ENCODE measurements at places on chromosomes 7 and 10.
A peak's percentile ranks its signal among the peaks of the same experiment; 100 is the strongest.

DNA sequence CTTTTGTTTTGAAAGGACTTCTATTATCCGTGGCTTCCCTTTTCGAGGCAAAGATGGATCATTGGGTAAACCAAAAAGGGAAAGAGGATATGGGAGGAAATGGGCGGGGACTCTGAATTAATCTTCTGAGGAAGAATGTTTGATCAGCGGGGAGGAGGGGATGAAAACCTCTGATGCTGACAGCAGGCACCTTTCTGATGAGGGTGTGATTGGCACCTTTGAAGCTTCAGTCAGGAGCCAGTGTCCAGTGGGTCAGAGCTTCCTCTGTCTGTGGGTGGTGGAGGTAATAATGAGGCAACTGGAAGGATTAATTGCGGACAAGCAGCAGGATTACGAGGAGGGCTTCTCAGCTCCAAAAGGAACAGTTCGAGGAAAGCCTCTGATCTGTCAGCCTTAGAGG lies 877.6 kb downstream of the LRMDA start:
- DNase-seq = peak; percentile 84

DNA sequence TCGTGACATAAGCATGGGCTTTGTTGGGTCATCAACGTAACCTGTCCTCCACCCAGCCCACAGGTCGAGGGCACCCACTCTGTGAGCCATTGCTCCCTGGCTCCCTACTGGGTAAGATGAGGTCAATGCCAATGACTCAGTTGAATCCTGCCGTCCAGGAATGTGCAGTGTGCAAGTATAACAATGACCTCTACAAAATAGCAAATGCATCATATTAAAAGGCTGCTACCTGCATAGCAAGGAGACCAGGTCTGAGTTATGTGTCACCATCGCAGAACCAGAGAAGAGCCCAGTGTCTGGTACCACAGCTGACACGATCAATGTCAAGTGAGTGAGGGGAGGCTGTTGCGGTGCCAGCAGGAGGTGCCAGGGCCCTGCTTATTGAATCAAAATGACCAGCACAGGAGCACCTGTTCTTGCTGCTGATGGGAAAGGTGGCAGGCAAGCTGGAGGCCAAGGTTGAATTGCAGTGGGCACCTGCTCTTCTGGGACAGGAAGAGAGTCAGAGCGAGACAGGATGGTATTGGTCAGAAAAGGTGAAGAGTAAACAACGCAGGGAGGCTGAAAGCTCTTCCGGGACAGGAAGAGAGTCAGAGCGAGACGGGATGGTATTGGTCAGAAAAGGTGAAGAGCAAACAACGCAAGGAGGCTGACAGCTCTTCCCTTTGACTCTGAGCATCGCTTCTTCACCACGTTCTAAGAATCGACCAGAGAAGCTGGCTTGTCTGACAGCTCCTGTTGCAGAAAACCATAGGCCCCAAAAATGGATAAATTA lies 108.7 kb upstream of the ADAM12 start:
- DNase-seq = no peak

GRCh38 chr7:102974366-102975236 lies 61.8 kb downstream of the LRRC17 start:
- no peak for DNase-seq

GRCh38 chr10:43297534-43297933 lies 30.7 kb upstream of the RASGEF1A start:
- DNase-seq = no peak

GRCh38 chr7:36726311-36726710 lies 2.0 kb upstream of the AOAH start:
- no peak for DNase-seq

DNA sequence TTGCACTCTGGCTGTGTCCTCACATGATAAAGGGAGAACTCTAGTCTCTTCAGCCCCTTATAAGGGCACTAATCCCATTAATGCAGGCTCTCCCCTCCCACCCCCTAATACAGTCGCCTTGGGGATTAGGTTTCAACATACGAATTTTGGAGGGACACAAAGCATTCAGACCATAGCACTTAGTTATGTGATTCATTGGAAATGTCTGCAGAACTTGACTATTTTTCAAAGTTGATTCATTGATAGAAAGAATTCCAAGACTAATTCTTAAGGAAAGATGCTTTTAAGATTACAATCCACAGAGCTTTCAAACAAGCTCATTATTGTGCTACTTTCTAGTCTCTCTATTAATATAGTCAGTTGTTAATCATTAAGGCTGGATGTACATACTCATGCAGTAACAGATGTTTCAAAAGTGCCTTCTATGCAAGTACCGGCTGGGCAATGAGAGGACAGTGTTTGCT lies 85.3 kb upstream of the RPA3 start:
- DNase-seq = peak; percentile 66

- DNase-seq = no peak
Observed at GRCh38 chr7:140518370-140519006, 39.2 kb upstream of the MKRN1 start.

DNA sequence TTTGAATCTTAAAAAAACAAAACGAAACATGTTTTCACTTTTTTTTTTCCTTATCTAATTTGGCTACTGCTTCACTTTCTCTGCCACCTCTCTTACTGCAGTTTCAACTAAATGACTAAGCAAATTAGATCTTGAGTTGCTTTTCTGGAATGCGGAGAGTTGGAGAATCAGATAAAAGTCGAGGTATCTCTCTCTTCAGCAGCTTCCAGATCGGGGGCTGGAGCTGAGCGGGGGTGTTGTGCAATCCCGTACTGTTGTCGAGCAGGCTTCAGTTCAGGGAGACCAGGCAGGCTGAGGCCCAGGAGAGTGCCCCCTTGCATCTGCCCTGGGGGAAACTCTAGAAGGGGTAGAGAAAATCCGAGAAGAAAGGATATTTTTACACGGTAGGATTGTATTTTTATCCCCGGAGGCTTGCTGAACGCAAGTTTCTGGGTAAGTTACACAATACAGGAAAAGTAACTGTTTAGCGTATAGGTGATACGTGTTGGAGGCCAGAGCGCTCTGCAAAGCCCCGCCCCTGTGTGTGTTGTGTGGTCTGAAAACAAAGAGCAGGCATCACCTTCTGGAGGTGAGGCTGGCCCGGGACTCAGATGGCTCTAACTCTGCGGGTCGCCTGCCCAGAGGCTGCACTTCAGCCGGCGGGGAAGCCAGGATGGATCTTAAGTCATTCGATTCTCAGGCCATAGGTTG lies 116.6 kb downstream of the KLF6 start:
- DNase-seq = no peak

DNA sequence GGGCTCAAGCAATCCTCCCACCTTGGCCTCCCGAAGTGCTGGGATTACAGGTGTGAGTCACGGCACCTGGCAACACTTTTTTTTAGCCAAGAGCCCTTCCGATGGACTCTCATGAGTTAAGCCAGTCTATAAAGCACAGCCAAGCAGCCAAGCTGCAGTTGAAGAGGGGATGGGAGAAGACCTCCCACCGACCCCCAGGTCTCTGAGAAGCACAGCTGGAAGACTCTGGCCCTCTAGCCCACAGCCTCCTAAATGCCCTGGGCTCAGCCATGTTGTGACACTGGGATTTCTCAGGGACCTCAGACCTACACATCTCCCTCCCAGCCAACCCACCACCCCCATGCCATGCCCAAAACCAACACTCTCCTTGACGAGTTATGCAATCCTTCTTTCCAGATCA lies 31.1 kb downstream of the CALML3 start:
- DNase-seq = no peak

DNA sequence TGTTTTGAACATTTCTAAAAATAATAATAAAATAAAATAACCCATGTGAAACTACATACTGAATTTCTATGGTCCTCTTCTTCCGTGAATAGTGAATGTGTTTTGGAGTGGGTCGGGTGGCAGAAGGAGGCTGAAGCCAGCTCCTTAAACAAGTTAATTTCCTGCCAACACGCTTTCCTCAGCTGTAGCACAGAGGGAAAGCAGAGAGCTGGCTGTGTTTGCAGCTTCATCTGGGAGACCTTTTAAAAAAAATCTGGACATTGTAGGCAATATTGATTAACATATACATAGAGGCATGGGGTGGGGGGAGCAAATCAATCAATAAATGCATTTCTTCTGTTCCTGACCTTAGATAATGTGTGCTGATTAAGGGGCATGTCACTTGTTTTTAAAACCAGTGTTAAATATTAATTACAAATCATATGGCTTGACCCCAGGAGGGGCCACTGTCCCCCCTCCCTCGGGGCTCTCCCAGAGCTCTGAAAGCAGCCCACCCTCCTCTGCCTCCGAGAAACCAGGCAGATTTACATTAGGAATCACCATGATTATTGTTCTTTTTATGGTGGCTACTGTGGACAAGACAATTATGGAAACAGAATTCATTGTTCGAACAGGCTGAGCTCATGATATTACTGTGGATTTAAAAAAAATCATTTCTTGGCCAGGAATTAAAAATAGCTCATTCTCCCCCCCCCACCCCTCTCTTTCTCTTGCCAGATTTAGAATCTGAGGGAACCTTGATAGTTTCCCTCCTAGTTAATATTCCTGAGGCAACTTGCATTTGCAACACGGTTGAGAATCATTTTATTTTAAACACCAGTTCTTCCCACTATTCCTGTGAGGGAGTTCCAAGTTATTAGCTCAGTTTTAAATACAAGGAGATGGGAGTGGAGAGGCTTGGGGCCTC lies 100.5 kb upstream of the CARD11 start:
- DNase-seq = no peak

GRCh38 chr10:47412869-47413268 lies 28.8 kb upstream of the ZNF488 start:
- no peak for DNase-seq

DNA sequence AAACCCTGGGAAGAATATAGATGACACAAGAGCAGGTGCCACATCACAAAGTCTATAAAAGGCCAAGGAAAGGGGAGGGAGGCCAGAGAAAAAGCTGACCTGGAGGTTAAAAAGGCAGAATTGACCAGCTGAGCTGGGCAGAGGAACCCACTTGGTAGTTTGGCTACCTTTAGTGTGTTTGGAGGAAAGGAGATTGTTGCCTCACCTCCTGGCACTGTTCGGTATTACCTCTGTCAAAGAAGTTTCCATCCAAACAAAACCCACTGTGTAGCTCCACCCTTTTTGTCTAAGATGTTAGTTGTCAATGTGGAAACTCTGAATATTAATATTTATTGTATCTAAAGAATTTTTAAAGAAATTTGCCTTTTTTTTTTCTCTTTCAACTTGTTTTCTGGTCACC lies 23.4 kb downstream of the ENTPD7 start:
- DNase-seq = no peak

GRCh38 chr7:132548489-132549078 lies 27.7 kb downstream of the PLXNA4 start:
- no peak for DNase-seq

GRCh38 chr7:151506901-151507382 lies 12.8 kb downstream of the RHEB start:
- DNase-seq = no peak

- no peak for DNase-seq
Observed at GRCh38 chr7:114944745-114945625, 23.1 kb downstream of the MDFIC start.

DNA sequence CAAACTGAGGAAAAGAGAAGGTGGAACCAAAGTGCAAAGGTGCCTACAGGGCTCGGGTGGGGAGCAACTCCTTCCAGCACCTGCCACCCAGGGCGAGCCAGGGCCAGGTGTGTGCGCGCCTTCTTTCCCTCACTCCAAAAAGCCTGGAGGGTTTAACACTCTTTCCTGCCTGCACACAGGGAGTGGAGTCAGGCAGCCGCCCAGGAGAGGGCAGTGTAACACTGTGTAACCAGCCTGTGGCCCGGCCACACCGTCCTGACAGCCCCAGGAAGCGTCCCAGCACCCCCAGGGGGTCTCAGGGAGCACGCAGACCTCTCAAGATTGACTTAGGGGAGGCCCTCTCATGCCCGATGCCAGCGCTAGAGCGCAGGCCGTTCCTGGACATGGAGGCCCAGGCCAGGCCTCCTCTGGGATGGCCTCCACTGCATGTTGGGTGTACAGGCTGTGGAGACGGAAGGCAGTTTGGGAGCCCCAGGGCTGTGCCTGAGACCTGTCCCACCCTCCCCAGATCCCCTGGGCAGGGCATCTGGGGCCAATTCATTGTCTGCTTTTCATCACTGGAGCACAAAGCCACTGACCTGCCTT lies 13.4 kb downstream of the BRI3 start:
- DNase-seq = peak; percentile 76

- no peak for DNase-seq
Observed at GRCh38 chr7:148905093-148905666, 21.1 kb upstream of the EZH2 start.

GRCh38 chr10:100972115-100972903 lies 3.0 kb downstream of the SEMA4G start:
- DNase-seq = no peak

GRCh38 chr10:84201682-84202081 lies 7.3 kb downstream of the CDHR1 start:
- no peak for DNase-seq

- DNase-seq = peak; percentile 53
Observed at GRCh38 chr7:41002741-41003610, 699.9 kb downstream of the INHBA start.

GRCh38 chr7:130151591-130152492 lies 53.4 kb downstream of the TMEM209 start:
- no peak for DNase-seq

DNA sequence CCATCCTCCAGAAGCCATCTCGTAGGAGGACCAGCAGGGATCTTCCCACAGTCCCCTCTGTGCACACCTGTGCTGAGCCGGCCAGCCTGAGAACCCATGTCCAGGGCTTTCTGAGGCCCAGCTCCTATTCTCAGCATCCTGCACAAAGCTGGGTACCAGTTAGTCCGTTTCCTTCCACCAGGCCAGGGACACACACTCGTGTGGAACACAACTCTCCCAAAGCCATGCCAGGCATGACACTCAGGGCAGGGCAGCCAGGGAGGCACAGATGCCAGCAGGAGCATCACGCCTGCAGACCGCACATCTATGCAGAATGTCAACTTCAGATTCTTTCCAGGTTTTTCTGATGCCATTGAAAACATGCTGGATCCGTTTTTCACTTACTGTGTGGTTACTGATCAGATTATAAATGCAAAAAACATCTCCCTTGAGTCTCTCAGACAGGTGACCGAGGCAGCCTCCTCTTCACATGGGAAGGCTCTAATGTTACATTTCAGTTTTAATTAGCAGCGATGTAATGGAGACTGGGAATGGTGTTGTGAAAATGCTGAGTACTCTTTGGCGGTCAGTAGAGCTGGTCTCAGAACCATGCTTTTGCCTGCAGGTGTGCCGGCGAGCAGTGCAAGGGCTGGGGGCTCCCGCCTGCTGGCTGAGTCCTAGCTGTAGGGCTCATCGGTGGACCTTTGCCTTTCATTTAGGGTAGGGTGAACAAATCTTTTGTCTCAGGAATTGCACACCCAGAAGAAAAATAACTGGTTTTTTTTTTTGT lies 3.3 kb upstream of the SUN1 start:
- DNase-seq = no peak

GRCh38 chr7:23715099-23715498 lies 5.1 kb downstream of the STK31 start:
- DNase-seq = no peak
